H1 (cell line): ENCODE measurements at places on chromosomes 11 and 22.

DNA sequence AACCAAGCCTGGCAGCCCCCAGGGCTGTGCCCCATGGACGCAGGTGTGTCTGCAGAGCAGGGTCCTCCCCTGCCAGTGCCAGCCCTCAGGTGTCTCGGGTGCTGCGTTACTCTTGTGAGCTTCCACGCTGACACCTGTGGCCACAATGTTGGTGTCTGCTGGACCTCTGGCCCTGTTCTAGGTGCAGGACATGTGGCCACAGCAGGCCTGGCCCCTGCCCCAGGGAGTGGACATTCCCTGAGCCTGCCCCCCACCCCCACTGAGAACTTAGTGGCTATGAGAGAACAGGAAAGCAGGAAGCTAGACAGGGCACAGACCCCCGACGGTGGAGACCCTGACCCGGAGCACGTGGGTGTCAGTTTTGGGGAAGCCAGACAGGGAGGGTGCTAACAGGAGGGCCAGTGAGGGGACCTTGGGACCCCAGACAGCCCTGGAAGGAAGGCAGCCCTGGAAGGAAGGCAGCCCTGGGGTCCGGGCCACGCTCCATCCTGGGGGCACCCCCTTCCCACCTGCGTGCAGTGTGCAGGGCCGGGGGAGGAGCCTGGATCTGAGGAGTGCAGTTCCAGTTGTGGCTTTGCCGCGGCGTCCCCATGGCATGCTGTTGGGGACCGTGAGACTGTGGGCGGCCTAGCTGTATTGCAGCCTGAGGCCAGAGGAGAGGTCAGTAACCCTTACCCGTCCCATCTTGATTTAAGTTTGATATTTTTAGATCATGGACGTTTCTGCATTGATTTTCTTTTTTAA is 43.9 kb upstream of the PPARA start:
- no peak for DNase-seq

DNA sequence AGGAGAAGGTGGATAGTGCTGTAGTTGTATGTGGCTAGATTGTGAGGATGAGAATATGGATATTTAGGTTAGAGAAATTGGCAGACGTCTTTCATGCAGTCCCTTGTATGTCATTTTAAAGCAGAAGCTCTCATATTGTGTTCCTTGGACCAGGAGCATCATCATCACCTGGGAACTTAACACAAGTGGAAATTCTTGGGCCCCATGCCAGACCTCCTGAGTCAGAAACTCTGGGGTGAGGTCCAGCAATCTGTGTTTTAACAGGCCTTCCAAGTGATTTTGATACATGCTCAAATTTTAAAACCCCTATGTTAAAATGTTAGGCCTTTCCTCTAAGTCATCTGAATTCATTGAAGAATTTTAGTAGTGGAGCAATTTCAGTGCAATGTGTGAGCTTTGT is 34.8 kb downstream of the JHY start:
- DNase-seq = no peak

DNA sequence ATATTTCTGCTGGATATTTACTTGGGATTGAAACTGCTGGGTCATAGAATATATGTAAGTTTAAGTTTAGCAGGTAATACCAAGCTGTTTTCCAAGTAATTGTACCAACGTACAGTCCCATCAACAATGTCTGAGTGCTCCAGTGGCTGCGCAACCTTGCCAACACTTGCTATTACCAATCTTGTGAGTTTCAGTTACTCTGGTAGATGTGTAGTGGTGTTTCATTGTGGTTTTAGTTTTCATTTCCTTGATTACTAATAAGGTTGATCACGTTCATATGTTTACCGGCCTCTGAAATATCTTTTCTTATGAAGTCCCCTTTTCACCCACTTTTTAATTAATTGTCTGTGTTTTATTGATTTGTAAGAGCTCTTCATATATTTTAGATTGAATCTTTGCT is 370.6 kb upstream of the CADM1 start:
- DNase-seq = no peak

DNA sequence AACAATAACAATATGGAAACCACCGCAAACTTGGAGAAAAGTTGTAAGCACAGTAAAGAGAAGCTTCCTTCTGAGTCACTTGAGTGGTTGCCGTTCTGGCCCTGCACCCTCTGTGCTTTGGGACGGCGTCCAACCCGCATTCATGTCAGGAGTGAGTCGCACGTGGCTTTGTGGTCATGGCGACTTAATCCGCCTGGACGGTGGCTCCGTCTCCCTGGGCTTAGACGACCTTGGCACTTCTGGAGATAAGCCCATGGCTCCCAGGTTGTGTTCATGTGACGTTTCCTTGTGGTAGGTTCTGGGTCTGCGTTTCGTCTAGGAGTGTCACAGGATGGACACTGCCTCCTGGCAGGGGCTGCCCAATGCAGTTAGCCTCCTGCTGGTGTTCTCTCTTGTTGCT is 40.5 kb downstream of the TPCN2 start:
- no peak for DNase-seq

DNA sequence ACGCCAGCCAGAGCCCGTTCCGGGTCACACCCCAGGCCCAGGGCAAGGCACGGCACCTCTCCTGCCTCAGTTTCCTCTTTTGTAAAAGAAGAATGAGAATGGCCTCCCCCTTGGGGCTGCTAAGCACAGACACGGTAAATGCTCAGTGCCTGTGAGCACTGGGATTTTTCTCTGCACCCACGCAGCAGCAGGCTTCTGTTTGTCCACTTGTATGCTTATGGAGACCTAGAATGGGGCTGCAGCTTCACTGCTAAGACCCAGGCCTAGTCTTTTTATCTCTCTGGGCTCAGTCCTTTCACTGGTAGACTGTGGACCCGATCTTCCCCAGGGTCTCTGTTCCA is 1327.9 kb downstream of the TBC1D22A start:
- DNase-seq = no peak

DNA sequence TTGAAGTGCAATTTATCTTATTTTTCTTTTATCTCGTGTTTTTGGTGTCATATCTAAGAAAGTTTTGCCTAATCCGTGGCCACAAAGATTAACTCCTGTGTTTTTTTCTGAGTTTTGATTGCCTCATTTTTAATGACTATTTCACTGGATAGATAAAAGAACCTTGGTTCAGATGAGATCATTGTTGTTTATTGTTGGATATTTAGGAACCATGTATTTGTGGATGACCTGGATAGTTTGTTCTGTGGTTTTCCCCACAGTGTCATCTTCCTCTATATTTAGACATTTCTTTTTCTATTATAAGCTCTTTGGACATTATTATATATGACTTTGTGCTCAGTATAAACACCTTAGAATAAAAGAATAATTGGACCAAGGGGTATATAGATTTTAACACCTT is 37.2 kb downstream of the PPP6R3 start:
- DNase-seq = no peak

GRCh38 chr11:70139785-70140410 is 61.8 kb downstream of the ANO1 start:
- DNase-seq = no peak

GRCh38 chr11:6427516-6427915 is 8.6 kb upstream of the APBB1 start:
- no peak for DNase-seq
